IPS DF 6.9 (cell line): ENCODE measurements at places on chromosomes 16 and 17.

- no peak for DNase-seq
Observed at GRCh38 chr17:80464486-80464885, 11.9 kb downstream of the NPTX1 start.

- DNase-seq = no peak
Observed at GRCh38 chr17:74130841-74131240, 72.6 kb upstream of the RPL38 start.

DNA sequence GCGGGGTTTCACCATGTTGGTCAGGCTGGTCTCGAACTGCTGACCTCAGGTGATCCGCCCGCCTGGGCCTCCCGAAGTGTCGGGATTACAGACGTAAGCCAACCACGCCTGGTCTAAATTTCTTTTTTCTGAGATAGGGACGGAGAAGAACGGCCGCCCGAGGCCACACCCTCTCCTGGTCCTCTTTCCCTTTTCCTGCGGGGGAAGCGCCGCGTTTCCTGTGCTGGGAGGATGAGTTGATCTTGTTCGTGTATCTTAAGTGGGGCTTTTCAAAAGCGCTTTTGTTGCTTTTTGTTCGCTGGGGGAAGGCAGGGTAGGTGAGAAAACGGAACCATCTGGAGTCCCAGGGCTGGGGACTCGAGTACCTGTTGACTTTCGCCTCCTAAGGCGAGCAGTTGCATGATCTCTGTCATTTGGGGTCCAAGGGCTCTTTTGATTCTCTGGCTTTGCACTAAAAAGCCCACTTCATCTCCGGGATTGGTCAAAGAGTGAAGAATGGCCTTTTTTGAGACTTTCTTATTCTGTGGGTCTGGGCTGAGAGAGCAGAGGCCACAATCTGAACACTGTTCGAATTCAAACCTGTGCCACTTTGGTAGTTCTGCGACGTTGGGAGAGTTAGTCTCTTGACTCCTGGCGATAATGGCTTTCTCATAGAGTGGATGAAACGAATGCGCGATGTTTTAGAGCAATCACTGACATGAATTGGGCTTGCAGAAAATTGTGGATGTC, 1.3 kb downstream of the FUS start:
- no peak for DNase-seq

DNA sequence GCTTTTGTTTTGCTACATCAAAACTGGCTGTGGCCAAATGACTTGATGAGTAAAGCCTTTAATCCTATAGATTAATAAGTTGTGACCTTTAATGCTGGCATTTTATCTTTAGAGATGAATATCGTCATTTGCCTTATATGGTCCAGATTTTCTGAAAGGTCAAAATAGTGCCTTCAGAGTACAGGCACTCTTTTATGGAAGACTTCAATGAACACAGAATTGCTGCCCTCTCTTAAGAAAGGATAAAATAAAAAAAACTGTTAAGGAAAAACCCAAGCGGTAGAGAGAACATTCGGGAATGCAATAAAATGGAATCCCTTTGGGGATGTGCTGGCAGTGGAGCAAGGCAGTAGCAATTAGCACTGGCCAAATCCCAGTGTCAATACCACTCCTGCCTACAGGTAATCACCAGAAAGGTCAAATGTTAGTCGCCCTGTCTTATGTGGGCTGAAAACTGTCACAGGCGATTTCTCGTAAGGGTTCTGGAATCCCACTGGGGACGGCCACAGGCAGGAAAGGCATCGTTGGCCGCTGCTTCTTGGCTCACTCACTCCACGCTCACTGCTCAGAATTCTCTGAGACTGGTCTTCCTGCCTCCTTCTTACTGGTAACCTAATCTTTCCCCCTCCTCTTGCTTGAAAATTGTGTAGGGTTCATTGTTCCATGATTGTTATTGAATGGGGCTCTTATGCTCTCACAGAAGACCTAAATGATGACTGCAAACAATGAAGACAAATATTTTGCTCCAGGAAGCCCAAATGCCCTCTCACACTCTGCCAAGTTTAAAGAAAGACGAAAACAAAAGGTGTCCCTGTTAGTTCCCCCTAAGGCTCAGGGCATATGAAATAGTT, 45.4 kb upstream of the HSBP1 start:
- DNase-seq = no peak

DNA sequence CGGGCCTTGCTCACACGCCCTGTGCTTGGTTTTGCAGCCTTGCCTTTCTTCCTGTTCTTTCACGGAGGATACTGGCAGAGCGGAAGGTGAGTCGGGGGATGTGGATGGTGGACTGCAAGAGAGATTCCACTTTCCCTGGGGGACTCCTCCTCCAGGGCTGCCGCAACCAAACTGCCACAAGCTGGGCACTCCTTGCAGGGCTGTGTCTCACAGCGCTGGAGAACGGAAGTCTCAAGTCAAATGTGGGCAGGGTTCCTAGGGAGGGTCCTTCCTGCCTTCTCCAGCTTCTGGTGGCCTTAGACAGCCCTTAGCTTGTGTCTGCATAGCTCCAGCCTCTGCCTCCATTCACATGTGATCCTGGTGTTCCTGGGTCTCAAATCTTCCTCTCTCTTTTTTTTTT, 11.4 kb upstream of the BIRC5 start:
- no peak for DNase-seq
